Spinal cord (tissue), 10 donors: ENCODE measurements at places on chromosomes 1 and 21.

GRCh38 chr1:78334952-78335351 is 155.8 kb upstream of the PTGFR start:
- DNase-seq = no peak

DNA sequence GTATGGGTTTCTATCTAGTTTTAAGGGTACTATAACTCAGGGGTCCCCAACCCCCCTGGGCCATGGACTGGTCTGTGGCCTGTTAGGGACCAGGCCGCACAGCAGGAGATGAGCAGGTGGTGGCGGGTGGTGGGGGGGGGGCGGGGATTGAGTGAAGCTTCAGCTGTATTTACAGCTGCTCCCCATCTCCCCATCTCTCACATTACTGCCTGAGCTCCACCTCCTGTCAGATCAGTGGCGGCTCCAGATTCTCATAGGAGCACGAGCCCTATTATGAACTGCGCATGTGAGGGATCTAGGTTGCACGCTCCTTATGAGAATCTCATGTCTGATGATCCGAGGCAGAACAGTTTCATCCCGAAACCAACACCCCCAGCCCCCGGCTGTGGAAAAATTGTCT is 95.1 kb upstream of the SLC45A1 start:
- no peak for DNase-seq

DNA sequence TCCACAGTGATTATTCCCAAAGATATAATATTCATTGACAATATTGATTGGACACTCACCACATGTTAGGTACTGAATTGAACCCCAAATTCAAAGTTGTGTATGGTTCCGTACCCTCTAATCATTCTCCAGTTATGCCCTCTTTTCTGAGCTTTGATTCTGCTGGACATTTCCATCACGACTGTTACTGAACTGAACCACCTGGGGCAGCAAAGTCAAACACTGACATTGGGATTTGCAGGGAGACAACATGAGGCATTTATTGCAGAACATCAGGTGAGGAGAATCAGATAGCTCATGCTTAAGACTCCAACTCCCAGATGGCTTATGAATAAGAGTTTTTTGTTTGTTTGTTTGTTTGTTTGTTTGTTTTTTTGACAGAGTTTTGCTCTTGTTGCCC is 420.9 kb downstream of the DISC1 start:
- no peak for DNase-seq

DNA sequence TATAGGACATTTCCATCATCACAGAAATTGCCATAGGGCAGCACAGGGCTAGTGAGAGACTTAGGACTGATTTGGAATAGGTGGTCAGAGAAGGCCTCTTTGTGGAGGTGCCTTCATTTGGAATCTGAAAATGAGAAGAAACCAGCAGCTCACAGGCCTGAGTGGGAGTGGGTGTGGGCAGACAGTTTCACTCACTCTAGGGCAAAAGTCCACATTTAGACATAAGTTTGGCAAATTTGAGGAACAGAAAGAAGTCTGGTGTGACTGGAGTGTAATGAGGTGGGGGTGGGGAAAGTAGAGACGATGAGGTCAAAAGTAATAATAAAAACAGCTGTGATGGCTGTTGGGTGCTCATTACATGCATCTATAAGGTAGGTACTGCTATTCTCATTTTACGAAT is 22.4 kb upstream of the BCAR3 start:
- no peak for DNase-seq

GRCh38 chr1:41407664-41408252 is 46.5 kb downstream of the FOXO6 start:
- no peak for DNase-seq

GRCh38 chr1:213466541-213466940 is 415.5 kb downstream of the RPS6KC1 start:
- DNase-seq = no peak

- no peak for DNase-seq
These were observed 170.4 kb downstream of the VAV3 start for GRCh38 chr1:107794571-107794970.

DNA sequence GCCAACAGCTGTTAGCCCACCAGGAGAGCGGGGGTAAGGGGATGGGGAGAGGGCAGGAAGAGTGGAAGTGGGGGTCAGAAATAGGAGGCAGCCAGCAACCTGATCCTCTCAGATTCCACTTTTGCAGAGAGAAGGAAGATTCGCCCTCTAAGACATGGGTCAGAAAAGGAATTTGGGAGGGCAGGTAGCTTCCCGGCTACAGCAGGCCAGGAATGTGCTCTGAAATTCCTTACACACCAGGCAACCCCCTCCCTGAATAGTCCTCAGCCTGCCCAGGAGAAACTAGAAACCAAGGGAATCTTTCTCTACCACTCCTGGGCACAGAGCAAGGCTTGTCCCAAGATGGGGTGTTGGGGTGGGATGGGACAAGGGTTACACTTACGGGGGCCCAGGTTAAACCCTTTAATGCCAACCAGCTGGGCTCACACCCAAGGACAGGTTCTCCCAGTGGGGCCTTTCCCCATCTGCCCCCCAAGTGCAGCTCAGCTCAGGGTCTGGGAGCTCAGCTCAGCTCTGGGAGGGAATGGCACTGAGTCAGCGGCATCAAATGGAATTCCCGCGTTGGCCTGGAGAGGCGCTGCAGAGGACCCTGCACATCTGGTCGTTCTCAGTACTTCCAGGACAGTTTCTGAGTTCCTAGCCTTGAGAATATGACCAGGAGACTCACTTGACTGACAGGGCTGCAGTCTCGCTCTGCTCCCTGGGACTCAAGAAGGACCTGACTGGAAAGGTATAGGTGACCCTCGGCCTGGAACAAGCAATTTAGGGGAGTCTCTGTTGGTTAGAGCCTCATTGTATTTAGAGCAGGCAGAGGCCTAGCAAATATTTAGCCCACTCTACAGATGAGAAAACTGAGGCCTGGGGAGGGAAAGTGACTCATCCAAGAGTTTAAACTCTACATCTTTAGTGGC is 761 bp downstream of the TNNT2 start:
- DNase-seq = peak; percentile 46

GRCh38 chr1:107132780-107133179 is 8.1 kb upstream of the NTNG1 start:
- no peak for DNase-seq

DNA sequence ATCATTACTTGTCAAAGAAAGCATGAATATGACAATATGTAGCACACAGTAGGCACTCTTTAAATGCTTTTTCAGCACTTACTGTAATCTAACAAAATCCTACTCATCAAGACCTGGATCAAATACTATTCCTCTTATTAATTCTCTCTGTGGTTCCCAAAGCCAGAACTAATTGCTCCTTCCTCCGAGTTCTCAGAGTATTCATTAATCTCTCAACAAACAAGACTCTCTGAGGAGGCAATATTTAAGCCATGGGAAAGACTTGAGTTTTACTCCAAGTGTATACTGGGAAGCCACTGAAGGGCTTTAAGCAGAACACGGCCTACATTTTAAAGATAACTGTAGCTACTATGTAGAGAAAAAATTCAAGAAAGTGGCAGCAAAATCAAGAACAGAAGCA is 79.7 kb downstream of the ENAH start:
- DNase-seq = no peak

DNA sequence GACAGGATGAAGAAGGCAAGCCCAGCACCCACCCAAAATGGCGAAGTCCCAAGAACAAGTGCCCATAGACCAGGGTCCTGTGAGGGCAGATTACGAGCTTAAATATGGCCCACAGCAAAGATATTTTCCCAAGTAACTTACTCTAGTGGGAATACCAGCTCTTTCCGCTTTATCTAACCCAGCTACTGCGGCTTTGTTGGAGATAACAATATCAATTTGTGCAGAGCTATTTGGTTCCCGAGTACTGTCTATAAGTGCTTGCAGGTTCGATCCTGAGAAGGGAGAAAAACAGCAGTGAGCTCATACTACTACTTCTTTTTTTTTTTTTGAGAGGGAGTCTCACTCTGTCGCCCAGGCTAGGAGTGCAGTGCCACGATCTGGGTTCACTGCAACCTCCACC is 14.3 kb upstream of the DNAJC28 start:
- no peak for DNase-seq

- DNase-seq = no peak
These were observed 1.7 kb downstream of the PKNOX1 start for GRCh38 chr21:42975886-42976608.

DNA sequence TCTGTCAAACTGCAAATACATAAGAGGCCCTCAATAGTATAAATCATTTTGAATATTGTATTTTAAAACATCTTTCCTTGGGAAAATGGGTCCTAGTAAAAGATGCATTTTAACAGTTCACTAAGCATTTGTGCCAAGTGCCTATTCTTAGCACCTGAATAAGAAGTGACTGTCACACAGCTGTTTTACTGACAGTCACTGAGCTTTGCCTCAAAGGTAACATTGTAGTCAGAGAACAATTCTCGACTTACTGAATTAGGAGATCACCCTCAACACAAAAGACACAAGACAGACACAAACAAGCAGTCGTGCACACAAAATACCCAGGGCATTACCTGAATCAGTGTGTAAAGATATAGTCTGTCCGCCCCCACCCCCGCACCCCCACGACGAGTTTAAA is 408 bp downstream of the ESRRG start:
- no peak for DNase-seq

DNA sequence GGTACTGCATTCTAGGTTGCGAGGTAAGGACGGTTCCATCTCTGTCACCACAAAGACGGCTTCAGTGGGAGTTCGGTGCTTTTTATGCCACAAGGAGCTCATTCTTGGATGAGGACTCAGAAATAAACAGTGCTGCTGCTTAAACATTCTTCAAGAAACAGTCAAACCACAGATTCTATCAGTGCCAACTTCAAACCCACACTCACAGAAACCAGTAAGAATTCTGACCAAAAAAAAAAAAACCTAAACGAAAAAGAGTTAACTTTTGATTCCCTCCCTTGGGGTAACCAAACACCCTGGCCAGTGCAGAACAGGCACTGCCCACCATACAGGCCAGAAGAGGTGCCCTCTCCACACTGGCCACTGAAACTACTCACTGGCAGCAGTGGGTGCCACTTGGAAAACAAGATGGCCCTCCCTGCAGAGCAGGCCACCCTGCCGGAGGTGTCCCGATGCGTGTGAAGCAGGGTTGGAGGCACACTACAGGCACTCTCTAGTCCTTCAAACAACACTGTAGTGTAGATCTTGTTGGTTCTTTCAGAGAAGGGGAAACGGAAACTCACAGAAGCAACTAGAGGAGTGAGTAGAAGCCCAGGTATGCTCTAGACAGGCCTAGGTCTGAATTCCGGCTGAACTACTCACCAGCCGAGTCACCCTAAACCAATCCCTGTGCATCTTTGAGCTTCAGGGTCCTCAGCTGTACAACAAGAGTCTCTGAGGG is 87.3 kb upstream of the TLR5 start:
- no peak for DNase-seq

DNA sequence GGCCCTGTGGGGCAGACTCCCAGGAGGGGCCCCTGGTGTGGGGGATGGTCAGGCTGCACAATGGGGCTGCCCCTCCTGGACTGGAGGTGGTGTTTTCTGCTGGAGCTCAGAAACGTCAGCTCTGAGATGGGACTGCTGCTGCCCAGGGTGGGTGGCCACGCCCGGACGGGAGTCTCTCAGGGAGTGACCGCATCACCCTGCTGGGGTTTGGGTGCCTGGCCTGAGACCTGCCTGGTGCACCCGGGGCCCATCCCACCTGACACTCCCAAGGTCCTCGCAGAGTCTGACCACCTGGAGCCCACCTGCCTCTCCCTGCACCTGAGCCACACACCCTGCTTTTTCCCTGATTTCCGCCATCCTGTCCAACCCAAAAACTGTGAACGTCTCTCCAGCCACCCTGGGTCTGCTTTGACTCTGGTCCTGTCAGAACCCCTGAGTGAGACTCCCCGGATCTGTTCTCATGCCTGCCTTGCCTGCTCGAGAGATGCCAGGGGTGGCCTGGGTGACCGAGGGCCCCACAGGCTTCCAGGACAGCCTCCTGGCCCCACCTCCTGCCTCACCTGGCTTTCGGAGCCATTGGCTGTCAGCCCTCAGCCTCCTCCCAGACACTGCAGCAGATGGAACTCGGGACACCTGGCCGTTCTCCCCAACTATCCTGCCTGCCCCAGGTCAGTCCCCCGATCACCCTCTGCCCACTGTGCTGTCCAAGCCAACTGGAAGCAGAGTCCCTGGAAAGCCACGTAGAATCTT is 11.6 kb upstream of the SMYD3 start:
- DNase-seq = no peak

GRCh38 chr1:226674892-226675714 is 64.0 kb downstream of the ITPKB start:
- DNase-seq = no peak

GRCh38 chr1:65539266-65540131 is 119.0 kb downstream of the LEPR start:
- no peak for DNase-seq
